ENCODE measurements at places on chromosomes 2 and 18. TPM values are rescaled to one million over a fixed set of nuclear protein-coding genes. Genes with fewer than 3 reads are reported as not detected.

Gene TEKT4
- 0.22 TPM for total RNA-seq

Gene CD207
- total RNA-seq, result 0.29 TPM

Gene IWS1
- 39.1 TPM for total RNA-seq

Gene EVX2
- not detected for total RNA-seq

Gene VIT
- 5.0 TPM for total RNA-seq

Gene GPAT2
- total RNA-seq, result 9.0 TPM

Gene SLC4A5
- total RNA-seq, result 2.0 TPM

Gene ITGA4
- 6.6 TPM for total RNA-seq

DNA sequence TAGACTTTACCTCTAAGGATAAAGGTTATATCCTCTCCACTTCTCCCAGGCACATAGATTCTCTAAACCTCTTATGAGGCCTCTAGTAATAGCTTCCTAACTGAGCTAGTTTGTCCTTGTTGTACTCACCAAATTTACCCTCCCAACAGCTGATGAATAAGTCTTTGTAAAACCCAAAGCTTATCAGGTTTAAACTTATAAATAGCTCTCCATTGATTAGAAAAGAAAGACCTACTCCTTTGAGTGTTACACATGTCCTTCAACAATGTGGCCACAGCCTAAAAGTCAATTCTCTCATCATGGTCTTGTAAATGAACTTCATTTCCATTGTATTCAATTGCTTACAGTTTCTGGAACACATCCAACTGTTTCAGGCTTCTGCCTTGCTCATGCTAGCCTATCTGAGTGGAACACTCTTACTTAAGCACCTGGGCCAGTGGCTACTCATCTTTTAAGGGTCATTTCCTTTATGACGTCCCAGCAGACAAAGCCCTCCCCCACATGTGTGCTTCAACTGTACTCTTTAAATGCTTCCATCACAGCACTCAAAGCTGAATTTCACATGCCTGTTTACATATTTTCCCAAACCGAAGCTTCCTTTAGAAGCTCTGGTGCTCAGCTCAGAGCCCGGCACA lies 131.6 kb downstream of the CDH2 start:
- DNase-seq, result no peak

DNA sequence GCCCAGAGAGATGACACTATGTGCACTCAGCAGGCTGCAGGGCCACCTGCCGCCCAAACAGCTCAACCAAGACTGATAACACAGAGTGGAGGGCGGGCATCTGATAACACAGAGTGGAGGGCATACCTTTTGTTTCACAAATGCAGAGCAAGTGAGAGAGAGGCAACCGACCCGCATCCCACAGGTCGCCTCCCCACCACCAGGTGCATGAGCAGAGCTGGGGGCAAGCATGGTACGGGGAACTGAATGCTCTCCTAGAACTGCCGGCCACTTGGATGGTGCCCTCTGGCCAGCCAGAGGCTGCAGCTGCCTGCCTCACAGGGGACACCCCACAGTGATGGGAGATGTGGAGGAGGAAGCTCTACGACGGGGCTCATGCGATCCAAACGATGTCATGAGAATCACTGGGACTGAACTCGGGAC lies 49.5 kb downstream of the ANO7 start:
- DNase-seq, result no peak

GRCh38 chr2:217901835-217902378 lies 100.9 kb downstream of the TNS1 start:
- no peak for DNase-seq

GRCh38 chr2:85707304-85707703 lies 13.1 kb downstream of the GNLY start:
- DNase-seq, result no peak

DNA sequence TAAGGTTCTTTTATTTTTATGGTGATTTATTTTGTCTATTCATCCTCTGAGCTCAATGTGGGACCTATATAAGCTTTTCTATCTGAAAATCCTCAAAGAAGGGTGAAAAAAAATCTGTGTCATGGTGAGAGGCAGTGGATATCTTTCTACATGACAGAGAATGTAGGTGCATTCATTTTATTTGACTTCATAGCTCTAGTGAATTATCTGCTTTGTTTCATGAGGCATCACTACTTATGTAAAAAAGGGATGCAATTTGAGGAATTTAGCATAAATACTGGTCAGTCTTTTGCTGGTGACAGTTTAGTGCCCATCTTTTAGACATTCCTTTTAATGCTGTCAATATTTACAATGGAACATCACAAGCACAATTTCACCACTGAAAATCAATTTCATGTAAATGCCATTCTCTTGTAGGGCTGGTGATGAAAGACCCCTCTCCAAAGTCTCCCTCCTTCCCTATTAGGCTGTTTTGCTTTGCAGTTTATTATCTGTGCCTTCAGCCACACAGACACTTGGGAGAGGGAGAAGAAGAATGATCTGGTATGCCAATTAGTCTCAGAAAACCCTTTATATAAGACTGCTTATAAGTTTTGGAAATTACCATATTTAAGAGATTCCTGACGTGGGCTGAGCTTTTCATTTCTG lies 148.3 kb upstream of the NXPH2 start:
- no peak for DNase-seq

GRCh38 chr2:85803704-85804425 lies 50.1 kb downstream of the ATOH8 start:
- peak; percentile 16 for DNase-seq

GRCh38 chr18:38633333-38633732 lies 1067.7 kb upstream of the CELF4 start:
- no peak for DNase-seq

- no peak for DNase-seq
Measured at GRCh38 chr18:78423811-78424210, 555.8 kb upstream of the SALL3 start.

DNA sequence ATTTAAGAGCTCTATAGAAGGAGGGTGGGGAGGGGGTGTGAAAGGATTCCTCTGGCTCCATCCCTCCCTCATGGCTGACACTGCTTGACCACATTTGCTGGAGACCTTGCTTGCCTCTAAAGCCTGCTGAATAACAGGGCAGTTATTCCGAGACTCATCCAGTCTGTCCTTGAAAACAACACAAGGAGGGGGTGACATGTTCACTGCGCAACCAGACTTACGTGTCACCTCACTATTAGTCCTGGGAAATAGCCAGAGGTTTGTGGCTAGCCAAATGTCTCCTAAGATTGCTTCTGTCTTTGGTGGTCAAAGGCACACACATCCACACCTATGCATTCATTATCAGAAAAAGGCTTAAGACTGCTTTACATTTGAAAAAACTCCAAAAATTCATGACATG lies 256.2 kb upstream of the SKOR2 start:
- DNase-seq, result no peak

DNA sequence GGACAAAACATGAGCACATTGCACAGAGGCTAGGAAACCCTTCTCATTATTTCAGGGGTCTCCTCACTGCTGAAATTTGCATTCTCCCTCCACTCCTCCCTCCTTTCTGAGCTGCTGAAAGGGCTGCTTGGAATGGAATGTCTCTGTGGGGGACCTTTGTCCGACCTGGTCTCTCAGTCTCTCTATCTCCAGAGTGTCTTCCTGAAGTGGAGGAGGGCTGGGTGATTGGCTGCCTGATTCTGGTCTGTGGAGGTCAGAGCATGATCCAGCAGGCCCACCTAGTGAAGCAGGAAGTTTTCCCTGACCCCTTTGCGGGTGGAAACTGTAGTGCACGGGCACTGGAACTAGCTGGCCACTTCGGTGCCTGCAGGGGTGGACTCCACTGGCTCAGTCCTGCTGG lies 560.5 kb upstream of the HS6ST1 start:
- DNase-seq, result no peak

GRCh38 chr2:24906466-24906865 lies 13.6 kb downstream of the ADCY3 start:
- DNase-seq, result no peak

DNA sequence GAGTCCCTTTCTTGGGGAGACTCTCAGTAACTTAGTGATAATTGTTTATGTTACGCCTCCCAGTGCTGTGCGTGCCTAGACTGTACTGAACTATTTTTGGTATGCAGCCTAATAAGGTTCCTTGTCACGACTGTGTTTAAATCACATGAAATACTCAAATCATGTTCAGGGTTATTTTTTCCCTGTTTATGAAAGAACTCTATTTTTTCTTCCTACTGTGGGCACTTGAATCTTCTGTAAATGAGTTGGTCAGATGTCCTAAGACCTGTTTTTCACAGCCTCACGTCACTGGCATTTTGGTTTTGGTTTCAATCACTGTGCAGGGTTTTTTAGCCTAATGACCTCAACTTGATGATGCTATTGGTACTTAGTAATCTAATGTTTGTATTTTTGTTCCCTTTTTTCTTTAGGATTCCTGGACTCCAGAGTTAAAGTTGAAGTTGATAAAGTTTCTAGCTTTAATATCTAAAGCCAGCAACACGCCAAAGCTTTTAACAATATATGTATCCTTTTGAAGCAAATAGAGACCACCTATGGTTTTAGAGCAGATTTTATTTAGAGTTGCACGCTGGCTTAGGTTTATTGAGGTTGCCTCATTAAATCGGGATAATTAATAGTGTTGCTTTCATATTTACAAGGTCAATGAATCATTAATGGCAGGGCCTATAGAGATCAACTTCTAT lies 24.0 kb downstream of the ARMC9 start:
- DNase-seq, result no peak

DNA sequence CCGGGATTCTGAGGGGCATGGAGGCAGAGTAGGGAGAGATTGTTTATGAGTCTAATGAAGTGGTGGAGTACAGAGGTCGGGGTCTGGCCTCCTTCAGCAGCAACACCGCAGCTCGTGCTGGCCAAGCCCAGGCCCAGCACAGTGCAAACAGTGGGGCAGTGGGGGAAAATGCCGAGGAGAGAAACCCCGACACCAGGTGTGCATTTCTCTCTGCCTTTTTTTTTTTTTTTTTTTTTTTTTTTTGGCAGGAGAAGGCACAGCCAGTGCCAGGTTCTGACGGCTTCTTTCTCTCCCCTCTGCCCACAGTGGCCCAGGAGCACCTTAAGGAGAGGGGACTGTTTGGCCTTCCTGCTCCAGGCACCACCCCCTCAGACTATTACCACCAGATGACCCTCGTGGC lies 219.3 kb downstream of the GLI2 start:
- DNase-seq, result no peak

DNA sequence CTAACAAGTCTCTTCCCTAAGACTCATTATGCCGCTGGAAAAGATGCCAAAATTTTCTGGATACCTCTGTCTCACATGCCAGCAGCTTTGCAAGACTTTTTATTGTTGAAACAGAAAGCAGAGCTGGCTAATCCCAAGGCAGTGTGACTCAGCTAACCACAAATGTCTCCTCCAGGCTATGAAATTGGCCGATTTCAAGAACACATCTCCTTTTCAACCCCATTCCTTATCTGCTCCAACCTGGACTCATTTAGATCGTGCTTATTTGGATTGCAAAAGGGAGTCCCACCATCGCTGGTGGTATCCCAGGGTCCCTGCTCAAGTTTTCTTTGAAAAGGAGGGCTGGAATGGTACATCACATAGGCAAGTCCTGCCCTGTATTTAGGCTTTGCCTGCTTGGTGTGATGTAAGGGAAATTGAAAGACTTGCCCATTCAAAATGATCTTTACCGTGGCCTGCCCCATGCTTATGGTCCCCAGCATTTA lies 26.3 kb downstream of the DHRS9 start:
- DNase-seq, result no peak

- no peak for DNase-seq
Measured at GRCh38 chr2:59816075-59816474, 737.4 kb downstream of the BCL11A start.

DNA sequence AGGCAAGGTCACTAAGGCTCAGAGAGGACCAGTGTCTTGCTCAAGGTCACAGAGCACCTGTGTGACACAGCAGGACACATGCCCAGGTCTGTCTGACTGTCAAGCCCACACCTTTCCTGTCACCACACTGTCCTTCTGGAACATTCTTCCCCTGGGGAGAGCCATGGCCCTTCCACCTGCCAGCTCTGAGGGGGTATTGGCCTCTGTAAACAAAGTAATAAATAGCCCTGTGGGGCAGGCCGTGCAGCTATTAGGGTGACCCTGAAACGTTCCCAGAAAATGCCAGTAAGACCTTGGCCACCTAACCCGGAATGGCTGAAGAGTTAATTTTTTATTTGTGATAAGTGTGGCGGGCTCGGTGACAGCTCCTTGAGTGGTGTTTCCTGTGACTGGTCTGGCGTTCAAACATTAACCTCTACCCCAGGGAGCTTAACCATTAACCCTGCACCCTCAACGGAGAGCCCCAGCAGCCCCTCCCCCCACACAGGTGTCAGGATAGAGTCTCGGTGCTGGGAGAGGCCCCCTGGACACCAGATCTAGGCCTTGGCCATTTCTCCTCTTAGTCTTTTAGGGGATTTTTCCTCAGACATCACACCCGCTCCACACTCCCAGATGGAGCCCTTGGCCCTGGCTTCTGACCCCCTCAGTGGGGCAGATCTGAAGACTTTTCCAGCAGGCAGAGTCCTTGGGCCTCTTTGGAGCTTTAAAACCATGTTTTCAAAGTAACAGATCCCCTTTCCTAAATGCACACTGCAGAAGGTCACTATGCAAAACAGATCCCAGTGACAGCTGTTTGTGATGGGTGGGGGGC lies 36.6 kb downstream of the SCTR start:
- no peak for DNase-seq

Data from mesenteric fat pad (tissue), 1 donor.